Activated T-cell treated with anti-CD3 and anti-CD28 coated beads, Interleukin-2, amount 50 U/mL, for 4 hours (primary cell): ENCODE measurements at places on chromosomes 11 and 22.

DNA sequence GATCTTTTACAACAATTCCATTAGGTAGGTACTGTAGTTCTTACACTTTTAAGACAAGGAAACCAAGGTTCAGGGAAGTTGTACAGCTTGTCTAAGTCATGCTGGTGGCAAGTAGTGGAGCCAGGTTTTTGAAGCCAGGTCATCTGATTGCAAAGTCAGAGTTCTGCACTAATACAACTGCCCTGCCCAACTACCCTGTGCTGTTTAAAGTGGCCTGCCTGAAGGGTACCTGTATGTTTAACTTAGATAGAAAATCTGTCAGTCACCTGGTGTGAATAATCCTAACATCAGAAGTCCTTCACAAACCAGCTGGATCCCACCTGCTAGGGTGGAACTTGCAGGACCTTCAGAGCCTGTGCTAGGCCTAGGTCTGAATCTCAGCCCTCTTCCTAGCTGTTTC lies 44.2 kb downstream of the ARFGAP2 start:
- no peak for DNase-seq

DNA sequence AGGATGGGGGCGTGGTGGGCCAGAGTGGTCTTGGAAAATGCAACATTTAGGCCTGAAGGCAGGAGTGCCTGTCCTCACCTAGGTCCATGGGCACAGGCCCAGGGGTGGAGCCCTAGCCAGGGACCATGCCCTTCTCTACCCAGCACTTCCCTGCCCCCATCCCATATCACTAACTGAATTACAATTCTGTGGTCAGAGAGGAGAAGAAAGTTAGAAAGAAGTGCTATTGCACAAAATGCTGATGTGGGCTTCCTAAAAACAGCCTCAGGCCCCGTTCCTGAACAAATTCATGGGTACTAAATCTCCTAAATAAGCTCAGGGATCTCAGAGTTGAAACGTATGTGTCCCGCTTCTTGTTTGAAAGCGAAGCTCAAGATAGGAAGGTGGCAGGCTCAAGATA lies 3.5 kb upstream of the ASRGL1 start:
- DNase-seq, result no peak

DNA sequence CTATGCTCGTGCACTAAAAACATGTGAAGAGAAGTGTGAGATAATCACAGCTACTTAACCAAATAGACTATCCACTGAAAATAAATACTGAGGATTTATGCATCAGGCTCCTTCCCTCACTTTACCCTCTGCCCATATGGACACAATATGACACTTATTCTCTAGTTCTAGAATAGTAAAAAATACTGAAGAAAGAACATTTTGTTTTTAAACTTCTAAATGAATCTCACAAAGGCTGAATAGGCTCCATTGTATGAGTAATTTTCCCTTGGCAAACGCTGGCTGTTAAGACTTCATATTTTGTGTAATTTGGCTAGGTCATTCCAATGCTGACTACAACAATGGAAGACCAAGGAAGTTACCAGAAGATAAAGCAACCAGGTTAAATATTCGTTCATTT lies 9.9 kb downstream of the HPS5 start:
- no peak for DNase-seq

- no peak for DNase-seq
Observed at GRCh38 chr11:65552388-65552951, 5.7 kb downstream of the LTBP3 start.

GRCh38 chr11:44589301-44589700 lies 23.8 kb downstream of the CD82 start:
- DNase-seq, result no peak

DNA sequence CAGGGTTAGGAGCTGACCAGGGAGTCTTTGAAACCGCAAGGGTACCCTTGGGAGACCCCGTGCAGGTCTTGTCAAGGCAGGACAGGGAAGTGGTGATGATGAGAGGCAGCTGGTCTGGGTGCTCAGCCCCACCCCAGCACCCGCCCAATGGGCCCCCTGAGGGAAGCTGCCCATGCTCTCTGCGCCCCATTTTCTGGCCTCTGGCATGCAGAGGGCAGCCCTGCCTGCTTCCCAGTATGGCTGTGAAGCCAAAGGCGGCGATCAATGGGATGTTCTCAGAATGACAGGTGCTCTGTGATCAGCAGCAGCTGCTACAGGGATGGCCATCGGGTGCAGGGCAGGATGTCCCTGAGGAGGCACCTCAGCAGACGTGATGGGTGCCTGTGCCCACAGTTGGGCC lies 54.7 kb downstream of the CDKN1C start:
- no peak for DNase-seq

- no peak for DNase-seq
Observed at GRCh38 chr22:45476814-45477213, 25.9 kb upstream of the FBLN1 start.

DNA sequence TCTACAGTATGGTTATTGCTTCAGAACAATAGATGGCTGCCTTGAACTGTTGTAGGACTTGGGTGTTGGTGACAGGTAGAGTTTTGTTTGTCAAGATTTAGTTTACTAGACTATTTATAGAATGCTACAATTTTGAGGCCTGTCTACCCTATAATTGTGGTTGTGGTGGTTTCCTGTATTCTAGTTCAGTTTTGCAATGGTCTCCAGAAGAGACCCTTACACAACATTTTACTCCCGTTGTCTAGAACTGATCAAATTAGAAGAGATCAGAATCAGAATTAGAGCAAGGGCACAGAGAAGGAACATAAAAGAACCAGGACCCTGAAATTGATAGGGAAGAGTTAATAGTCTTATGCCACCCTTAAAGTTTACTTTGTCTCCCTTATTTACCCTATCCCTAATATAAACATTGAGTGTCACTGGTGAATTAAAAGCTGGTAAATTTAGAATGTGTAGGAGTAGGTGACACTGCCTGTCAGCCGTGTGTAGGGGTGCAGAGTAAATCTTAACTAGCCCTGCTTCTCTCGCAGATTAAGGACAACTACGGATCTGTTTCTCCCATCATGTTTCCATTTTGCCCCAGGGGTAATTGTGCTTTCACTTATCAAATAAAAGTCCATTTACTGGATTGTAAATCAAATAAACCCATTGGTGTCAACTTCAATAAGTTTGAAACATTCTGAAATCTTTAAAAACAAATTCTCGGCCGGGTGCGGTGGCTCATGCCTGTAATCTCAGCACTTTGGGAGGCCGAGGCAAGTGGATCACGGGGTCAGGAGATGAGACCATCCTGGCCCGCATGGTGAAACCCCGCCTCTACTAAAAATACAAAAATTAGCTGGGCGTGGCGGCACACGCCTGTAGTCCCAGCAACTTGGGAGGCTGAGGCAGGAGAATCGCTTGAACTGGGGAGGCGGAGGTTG lies 10.9 kb upstream of the PHLDB1 start:
- DNase-seq, result no peak

GRCh38 chr22:21937041-21937820 lies 15.4 kb downstream of the PPM1F start:
- no peak for DNase-seq

DNA sequence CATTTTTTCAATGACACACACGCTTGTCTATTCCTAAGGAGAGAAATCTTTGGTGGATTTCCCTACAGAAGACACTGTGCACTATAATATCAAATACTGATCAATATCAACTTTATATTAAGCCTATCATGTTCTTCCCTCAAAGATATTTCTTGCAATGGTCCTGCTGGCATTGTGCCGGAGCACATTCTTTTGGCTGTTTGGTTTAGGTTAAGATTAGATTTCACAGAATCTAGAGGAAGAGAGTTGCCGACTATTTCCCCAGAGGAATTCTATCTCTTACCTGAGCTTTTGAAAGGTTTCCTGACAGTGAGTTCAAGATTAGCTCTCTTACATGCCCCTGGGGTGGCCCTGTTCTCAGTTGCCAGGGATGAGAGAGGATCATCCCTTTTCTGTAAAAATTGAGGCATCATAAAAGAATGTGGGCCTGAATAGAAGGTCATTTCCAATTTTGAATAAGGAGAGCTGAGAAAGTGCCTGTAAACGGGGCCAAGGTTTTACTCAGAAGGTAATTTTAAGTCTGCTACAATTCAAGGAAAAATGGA lies 180.6 kb upstream of the ARHGAP20 start:
- DNase-seq, result no peak

DNA sequence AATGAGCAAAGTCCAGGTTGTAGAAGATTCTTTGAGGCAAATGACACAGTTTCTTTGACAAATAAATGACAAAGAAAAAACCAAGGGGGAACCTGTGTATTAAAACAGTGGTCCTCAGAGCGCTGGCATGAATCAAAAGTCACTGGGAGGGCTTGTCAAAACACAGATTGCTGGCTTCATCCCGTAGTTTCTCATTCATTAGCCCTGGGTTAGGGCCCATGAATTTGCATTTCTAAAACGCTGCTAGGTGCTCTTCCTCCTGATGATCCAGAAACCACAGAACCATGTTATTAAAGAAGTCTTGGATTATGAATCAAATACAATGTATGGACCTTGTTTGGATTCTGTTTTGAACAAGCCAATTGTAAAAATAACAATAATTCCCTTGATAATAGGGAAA lies 92.7 kb downstream of the YAP1 start:
- DNase-seq, result no peak

DNA sequence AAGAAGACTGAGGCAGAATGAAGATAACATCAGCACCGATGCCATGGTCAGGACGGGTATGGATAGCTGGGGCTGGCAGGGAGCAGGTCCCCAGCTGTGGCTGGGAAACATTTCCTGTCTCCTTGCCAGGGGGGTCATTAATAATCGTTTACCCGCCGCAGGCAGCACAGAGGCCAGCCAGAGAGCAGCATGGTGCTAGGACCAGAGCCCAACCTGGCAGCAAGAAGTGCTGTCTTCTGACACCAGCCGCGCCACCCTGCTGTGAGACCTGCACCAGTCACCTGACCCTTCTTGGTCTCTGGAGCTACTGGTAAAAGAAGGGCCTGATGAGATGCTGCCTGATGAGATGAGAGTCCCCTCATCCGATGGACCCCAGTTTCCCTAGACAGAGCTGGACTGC lies 36.3 kb downstream of the PDE2A start:
- no peak for DNase-seq

- peak; percentile 36 for DNase-seq
Observed at GRCh38 chr11:123235117-123235655, 40.1 kb upstream of the CLMP start.

DNA sequence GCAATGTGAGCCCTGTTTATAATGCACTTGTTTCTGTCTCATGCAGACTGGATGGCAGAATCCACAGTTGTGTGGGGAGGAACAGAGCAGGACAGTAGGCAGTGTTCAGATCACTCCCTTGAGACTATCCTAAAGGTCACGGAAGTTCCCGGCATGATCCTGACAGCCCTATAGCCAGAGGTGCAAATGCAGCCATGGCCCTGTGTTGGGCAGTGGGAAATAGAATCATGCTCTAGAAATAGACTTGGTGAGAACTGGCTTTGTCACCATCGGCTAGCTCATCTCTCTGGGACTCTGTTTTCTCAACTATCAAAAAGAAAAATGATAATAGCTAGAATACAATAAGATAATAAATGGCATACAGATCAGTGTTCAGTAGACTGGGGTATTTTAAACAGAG lies 123.2 kb downstream of the FEZ1 start:
- no peak for DNase-seq
